ENCODE measurements at places on chromosomes 5 and 9.

DNA sequence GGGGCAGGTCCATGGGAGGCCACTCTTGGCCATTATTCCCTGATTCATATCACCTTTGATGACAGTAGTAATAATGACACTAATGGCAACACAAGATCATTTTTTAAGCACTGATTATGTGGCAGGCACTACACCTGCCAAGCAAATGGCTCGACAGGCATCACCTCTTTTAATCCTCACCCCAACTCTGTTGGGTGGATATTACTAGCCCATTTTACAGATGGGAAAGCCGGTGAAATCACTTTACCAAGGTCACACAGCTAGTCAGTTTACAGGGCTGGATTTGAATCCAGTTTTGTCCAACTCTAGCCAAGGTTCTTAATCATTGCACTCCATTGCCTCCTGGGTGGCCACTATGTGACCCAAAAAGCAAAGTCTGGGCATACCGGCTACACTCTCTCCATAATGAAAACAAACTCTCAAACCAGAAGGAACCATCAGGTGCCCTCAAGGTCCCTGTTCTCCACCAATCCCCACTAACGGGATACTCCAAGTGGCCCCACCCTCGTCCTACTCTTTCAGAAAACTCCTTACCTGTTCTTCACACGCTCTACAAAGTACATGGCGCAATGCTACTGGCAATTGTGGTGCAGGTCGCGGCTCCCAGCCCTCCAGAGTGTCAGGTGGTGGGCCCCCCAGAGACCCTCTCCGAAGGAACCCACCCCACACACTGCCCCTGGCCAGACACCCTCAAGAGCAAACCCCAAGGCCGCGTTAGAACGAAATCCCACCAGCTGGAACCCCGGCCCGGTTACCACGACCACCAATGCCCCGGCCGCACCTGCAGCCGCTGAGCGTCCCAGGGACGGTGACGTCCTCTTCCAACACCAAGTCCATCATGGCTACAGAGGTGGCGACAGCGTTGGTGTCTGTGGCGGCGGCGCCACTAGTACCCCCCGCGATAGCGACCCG, 572 bp downstream of the CDK5RAP2 start:
- H3K27me3 ChIP-seq = no peaks in the 10 kb centered on the region
- peaks cover 16% of the 10 kb centered on the region for H3K36me3 ChIP-seq
- peak overlapping the region; percentile 94 for H3K27ac ChIP-seq

GRCh38 chr5:56755036-56755555, 60.3 kb upstream of the MAP3K1 start:
- no peaks in the 10 kb centered on the region for H3K36me3 ChIP-seq
- H3K27ac ChIP-seq = no peak overlapping the region
- H3K4me3 ChIP-seq = no peak overlapping the region
- DNase-seq = no peak
- no peaks in the 10 kb centered on the region for H3K27me3 ChIP-seq

GRCh38 chr5:57695179-57695578, 212.6 kb upstream of the ACTBL2 start:
- H3K27me3 ChIP-seq = no peaks in the 10 kb centered on the region
- H3K36me3 ChIP-seq = no peaks in the 10 kb centered on the region
- no peak overlapping the region for H3K4me3 ChIP-seq
- H3K27ac ChIP-seq = no peak overlapping the region
- H3K4me1 ChIP-seq = no peaks in the 10 kb centered on the region

DNA sequence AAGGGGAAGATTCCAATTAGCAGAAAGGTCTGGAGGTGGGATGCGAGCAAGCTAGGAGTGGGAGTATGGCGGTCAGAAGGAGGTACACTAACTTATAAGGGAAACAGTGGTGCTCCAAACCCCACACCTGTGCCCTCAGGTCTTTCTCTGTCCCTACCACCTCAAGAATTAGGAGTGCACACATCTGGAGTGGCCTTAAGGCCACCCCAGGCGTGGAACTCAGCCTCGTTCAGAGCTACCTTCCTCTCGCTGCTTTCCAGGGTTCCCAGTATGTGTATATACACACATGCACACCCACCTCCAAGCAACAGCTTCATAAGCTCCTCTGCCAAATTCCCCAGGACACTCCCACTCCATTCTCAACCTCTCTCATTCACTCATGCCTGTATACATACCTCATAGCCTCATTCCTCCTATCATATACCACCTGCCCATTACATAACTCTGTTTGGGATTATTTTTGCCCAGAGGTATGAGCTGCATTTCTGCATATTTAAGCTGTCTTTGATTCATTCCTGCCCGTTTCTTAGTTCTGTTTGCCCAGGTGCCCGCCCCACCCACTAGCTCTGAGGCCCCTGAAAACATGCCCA, 118.7 kb downstream of the PSD2 start:
- no peaks in the 10 kb centered on the region for H3K4me1 ChIP-seq
- no peak overlapping the region for H3K27ac ChIP-seq
- no peak overlapping the region for H3K4me3 ChIP-seq
- no peaks in the 10 kb centered on the region for H3K36me3 ChIP-seq
- no peak for DNase-seq
- H3K27me3 ChIP-seq = peaks cover 12% of the 10 kb centered on the region

DNA sequence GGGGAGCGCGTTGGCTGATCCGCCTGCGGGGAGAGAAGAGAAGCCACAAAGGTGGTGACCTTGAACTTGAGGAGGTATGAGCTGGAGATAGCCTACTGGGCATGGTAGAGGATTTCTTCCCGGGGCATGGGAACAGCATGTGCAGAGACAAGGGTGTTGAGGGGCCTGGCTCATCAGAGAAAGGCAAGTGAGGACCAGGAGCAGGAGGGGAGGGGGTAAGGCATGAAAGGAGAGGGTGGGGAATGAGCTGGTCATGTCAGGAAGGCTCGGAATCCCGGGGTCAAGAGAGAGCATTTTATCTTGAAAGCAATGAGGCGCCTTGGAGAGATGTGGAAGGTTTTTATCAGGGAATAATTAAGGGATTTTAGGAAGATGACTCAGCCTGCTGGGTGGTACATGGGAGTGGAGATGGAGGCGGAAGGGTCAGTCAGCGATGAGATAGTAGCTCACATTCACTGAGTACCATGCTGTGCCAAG, 121.1 kb downstream of the LHX2 start:
- H3K27ac ChIP-seq = no peak overlapping the region
- H3K27me3 ChIP-seq = peaks cover 27% of the 10 kb centered on the region
- no peaks in the 10 kb centered on the region for H3K36me3 ChIP-seq
- H3K4me3 ChIP-seq = no peak overlapping the region
- no peaks in the 10 kb centered on the region for H3K4me1 ChIP-seq

- H3K27me3 ChIP-seq = peaks cover 4% of the 10 kb centered on the region
- no peaks in the 10 kb centered on the region for H3K36me3 ChIP-seq
- H3K4me1 ChIP-seq = no peaks in the 10 kb centered on the region
- H3K4me3 ChIP-seq = no peak overlapping the region
Measured at GRCh38 chr5:175235251-175235960, 208.6 kb downstream of the DRD1 start.

GRCh38 chr9:693201-694091, 148.1 kb upstream of the DMRT1 start:
- H3K27me3 ChIP-seq = peaks cover 4% of the 10 kb centered on the region
- no peak for DNase-seq
- no peaks in the 10 kb centered on the region for H3K36me3 ChIP-seq
- H3K27ac ChIP-seq = no peak overlapping the region
- H3K4me1 ChIP-seq = peaks cover 13% of the 10 kb centered on the region

DNA sequence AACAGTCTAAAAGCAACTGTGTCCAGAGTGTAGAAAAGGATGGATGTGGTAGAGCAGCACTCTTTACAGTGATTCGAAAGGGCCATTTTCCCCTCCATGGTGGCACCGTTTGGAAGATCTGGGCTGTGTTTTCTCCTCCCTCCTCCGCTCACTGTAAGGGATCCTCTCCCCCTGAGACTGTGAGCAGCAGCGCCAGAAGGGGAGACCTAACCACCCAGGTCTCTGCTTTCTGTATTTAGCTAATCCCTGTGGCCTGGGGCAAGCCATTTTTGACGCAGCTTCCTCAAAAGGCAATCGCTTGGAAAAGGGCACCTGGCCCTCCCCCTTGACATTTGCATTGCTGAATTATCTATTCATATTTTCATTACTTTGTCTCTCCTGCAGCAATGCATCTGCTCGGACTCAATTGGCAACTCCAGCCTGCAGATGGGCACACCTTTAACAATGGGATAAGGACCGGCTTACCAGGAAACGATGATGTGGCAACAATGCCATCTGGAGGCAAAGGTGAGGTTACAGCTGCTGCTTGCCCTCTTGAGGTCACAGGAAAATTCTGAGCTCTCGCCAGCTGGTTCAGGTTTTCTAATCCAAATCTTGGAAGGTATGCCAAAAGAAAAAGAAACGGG, 244.3 kb upstream of the WWC1 start:
- no peaks in the 10 kb centered on the region for H3K36me3 ChIP-seq
- no peaks in the 10 kb centered on the region for H3K4me1 ChIP-seq
- H3K27me3 ChIP-seq = no peaks in the 10 kb centered on the region
- no peak overlapping the region for H3K27ac ChIP-seq
- no peak overlapping the region for H3K4me3 ChIP-seq

GRCh38 chr5:5101676-5102075, 38.5 kb upstream of the ADAMTS16 start:
- H3K4me1 ChIP-seq = no peaks in the 10 kb centered on the region
- H3K27ac ChIP-seq = no peak overlapping the region
- H3K4me3 ChIP-seq = no peak overlapping the region
- H3K36me3 ChIP-seq = no peaks in the 10 kb centered on the region

- H3K4me3 ChIP-seq = peak overlapping the region; percentile 69
- H3K4me1 ChIP-seq = peaks cover 86% of the 10 kb centered on the region
- peak overlapping the region; percentile 74 for H3K27ac ChIP-seq
Measured at GRCh38 chr9:89457376-89457855, 40.5 kb downstream of the SEMA4D start.

DNA sequence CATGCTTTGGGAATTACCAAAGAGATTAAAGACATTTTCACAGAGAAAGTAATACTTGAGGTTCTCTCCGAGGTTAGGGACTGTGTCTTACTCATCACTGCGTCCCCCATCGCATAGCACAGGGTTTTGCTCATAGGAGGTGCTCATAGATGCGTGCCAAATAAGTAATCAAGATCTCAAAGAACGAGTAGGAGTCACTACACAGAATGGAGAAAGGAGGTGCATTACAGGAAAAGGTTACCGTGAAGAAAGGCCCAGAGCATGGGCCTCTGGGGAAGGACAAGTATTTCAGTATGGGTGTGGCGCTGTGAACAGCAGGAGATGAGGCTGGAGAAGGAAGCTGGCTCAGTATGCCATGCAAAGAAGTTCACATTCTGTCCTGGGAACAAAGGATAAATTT, 182.4 kb downstream of the ACTL7B start:
- H3K36me3 ChIP-seq = no peaks in the 10 kb centered on the region
- H3K27me3 ChIP-seq = no peaks in the 10 kb centered on the region
- no peak overlapping the region for H3K27ac ChIP-seq
- no peak overlapping the region for H3K4me3 ChIP-seq
- no peak for DNase-seq

DNA sequence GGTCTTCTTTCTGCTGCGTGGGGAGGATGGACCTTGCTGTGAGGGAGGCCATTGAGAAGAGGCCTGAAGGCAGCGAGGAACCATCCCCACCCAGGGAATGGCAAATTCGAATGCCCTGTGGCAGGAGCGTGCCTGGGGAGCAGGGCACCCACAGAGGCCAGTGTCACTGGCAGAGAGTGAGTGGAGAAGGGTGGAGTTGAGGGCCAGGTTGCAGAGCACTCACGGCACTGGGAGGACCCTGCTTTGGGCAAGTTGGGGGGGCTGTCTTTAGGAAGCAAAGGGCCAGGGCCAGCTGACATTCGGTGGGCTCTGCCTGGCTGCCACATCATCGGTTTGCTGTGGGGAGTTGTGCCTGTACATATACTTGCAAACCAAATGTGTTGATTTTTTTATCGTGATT, 47.2 kb downstream of the SYK start:
- H3K4me1 ChIP-seq = no peaks in the 10 kb centered on the region
- no peak overlapping the region for H3K4me3 ChIP-seq

DNA sequence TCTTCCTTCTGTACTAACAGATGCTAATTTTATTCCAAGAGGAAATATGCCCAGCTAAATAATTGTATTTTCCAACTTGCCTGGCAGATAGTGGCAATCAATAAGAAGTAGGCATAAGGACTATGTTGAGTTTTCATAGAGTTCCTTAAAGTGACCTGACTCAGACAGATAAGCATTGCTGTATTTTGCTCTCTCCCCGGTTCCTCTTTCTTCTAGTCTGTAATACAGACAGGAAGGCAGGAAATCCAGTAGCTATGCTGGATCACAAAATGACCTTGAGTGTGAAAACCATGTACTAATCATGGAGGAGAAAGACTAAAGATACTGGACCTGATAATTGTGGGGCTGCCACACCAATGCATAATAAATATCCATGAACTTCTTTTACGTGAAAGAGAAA, 701.7 kb downstream of the CETN3 start:
- no peak overlapping the region for H3K27ac ChIP-seq
- H3K4me3 ChIP-seq = no peak overlapping the region
- no peak for DNase-seq
- no peaks in the 10 kb centered on the region for H3K4me1 ChIP-seq

GRCh38 chr5:54115735-54116403, 194.5 kb downstream of the ARL15 start:
- DNase-seq = no peak
- H3K27ac ChIP-seq = no peak overlapping the region
- no peaks in the 10 kb centered on the region for H3K36me3 ChIP-seq
- H3K4me3 ChIP-seq = no peak overlapping the region

DNA sequence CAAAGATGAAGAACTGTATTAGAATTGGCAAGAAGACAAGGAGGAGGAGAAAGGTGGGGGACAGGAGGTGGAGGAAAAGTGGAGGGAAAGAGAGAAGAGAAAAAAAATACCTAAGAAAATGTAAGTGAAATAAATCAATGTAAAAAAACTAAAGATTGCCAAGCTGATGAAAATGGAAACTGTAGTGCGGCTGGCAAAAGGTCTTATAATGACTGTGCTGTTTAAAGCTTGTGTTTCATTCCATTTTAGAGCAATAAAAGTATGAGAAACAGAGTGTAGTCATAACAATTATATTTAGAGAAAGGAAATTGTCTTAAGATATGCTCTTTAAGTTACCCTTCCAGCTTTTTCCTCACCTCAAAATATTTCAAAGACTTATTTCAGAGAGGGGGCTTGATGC, 670.5 kb upstream of the SEMA6A start:
- H3K36me3 ChIP-seq = no peaks in the 10 kb centered on the region
- no peak overlapping the region for H3K4me3 ChIP-seq
- DNase-seq = no peak
- H3K27me3 ChIP-seq = no peaks in the 10 kb centered on the region
- no peak overlapping the region for H3K27ac ChIP-seq

DNA sequence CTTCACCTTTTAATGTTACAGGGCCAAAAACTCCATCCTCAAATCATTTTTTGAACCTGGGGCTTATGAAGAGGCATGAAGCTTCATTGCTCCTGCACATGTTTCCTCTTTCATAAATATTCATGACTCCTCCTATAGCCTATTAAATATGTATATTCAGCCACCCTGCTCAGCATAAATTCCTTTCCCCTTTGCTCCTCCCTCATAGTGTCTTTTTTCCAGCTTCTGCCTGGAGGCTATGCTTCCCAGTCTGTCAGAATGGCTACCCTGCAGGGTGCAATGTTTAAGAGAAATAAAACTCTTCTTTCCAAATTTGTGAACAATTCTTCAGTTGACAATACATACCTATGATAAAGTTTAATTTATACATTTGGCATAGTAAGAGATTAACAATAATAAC, 1082.9 kb upstream of the CDH18 start:
- H3K36me3 ChIP-seq = no peaks in the 10 kb centered on the region
- H3K27me3 ChIP-seq = no peaks in the 10 kb centered on the region
- no peaks in the 10 kb centered on the region for H3K4me1 ChIP-seq
- no peak for DNase-seq
- H3K4me3 ChIP-seq = no peak overlapping the region

All from activated naive CD8-positive, alpha-beta T cell treated with anti-CD3 and anti-CD28 coated beads, Interleukin-2, amount 10 ng/mL, durations not matched to agents 7 days and 5 days (primary cell).